ENCODE measurements at places on chromosomes 4 and X.

DNA sequence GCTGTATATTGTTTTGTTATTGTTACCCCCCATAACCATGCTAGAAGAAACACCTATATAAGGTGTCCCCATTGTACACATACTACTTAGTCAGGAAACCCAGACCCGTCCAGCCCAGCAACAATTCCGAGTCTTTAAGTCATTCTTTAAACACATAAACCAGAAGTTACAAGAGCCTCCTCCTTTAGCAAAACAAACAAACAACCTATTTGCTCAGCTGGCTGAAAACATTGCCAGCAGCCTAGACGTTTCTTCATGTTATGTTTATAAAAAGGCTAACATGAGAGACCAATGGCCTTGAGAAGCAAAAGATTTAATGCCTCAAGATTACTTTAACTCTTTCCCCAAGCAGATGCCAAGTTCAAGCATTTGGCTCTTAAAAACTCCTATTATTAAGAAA, 1.4 kb downstream of the ACOX3 start:
- DNase-seq, result no peak

GRCh38 chr4:156939139-156939538, 32.5 kb downstream of the PDGFC start:
- no peak for DNase-seq

DNA sequence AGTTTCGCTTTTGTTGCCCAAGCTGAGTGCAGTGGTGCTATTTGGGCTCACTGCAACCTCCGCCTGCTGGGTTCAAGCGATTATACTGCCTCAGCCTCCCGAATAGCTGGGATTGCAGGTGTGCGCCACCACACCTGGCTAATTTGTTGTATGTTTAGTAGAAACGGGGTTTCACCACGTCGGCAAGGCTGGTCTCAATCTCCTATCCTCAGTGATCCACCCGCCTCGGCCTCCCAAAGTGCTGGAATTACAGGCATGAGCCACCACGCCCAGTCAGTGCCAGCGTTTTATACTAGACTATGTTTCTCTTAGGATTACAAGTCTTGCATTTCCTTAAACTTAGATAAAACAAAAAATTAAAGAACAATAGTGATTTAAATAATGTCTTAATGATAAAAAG, 13.0 kb downstream of the KLF3 start:
- DNase-seq, result no peak

DNA sequence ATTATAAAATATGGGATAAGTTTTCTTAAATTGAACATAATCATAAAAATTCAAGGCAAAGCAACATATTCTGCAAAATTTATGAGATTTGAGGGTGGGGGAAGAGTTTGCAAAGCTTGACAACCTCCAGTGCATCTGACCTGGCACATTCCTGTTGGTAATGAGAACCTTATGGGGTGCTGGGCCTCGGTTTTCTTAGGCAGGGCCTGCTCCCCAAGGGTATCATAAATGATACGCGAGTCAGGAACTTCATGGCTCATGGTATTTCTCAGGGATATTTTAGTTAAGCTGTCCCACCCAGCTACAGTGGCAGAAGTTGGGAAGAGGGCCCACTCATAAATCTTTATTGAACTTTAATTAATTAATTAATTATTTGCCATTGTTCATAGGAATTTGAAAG, 13.2 kb downstream of the AFF2 start:
- no peak for DNase-seq

DNA sequence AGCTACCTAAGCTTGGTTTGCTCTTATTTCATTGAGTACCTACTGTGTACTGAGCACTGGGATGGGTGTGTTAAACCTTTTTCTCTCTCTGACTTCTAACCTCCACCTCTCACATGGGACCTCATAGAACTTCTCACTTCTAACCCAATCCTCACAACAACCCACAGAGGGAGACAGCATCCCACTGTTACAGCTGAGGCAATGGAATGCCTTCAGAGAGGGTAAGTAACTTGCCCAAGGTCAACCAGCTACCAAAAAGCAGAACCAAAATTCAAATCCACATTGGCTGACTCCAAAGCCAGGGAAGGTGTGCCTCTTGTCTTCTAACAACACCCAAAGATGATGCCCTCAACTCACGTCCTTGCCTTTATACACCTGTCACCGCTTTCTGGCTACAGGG, 5.4 kb downstream of the SEL1L3 start:
- no peak for DNase-seq

DNA sequence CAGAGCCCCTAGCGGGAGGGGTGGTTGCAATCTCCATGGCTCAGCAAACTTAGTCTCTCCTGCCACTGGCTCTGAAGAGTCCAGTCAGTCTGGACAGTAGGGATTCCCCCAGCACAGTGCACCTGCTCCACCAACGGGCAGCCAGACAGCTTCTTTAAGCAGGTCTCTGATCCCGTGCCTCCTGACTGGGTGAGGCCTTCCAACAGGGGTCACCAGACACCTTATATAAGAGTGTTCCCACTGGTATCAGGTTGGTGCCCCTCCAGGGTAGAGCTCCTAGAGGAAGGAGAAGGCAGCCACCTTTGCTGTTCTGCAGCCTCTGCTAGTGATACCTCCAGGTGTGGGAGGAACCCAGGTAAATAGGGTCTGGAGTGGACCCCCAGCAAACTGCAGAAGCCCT, 1393.4 kb downstream of the STIM2 start:
- DNase-seq, result no peak

DNA sequence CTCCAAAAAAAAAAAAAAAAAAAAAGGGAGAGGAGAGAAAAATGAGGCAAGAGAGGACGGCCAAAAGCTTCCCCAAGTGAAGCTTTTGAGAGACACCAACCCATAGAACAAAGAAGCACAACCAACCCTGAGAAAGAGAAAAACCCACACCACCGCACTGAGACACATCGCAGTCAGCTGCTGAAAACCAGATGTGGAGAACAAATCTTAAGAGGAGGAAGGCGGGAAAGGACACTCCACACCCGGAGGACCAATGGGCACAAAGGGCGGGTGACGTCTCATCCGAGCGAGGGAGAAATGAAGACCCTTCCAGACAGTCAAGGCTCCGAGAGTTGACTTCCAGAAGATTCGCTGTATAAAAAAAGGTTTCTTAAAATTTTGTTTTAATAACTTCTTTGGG, 112.1 kb downstream of the AFAP1 start:
- no peak for DNase-seq

DNA sequence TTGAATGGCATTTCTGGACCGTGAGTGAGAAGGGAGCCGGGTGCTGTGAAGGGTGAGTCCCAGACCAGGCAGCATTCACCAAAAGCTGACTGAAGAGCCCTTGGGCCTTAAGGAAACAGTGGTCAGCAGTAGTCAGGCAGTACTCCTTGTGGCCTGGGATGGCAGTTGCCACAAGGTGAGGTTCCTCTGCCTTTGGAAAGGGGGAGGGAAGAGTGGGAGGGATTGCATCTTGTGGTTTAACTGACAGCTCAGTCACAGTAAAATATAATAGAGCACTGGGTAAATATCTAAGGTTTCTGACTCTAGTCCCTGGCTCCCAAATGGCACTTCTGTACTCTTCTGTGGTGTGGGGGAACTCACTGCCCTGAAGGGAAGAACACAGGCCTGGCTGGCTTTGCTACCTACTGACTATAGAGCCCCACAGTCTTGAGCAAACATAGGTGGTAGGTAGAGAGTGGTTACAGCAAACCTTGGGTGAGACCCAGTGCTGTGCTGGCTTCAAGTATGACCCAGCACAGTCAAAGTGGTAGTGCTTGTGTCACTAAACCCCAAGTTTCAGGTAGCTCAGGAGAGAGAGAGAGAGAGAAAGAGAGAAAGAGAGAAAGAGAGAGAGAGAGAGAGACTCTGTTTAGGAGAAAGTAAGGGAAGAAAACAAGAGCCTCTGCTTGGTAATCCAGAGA, 154.2 kb downstream of the TEX11 start:
- DNase-seq, result no peak

DNA sequence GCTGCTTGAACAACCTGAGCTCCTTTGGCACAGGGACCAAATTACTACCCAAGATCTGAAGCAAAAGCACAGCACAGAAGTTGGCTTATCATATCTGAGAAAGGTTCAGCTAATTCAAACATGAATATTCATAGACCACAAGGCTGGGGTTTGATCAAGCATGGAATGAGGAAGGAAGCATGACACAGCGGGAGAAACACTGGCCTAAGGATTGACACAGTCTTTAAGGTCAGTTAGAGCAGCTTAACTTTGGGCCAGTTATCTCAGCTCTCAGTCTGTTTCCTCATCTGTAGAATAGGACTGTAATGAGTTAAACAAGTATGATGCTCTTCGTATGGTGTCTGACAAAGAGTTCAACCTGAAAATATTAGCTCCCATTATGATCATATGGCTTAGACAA, 88.5 kb upstream of the CBR4 start:
- DNase-seq, result peak; percentile 58

DNA sequence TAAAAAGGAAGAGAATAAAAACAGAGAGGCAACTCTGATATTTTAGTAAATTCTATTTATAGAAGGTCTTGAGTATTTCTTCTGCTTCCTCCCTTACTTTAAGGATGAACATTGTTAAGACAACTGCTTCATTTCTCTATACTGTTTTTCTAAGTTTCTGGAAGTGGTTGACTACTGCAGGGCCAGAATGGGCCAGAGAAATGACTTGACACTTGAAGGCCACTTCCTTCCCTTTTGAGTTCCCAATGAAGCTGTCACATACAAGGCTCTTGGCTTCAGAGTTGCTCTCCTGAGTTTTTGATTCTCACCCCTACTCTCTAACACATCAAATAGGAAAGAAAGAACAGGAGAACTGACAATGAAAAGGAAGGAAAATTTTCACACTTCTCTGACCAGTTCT, 37.6 kb downstream of the PKD2 start:
- DNase-seq, result no peak

GRCh38 chrX:69238114-69238886, 73.0 kb upstream of the PJA1 start:
- DNase-seq, result peak; percentile 24

DNA sequence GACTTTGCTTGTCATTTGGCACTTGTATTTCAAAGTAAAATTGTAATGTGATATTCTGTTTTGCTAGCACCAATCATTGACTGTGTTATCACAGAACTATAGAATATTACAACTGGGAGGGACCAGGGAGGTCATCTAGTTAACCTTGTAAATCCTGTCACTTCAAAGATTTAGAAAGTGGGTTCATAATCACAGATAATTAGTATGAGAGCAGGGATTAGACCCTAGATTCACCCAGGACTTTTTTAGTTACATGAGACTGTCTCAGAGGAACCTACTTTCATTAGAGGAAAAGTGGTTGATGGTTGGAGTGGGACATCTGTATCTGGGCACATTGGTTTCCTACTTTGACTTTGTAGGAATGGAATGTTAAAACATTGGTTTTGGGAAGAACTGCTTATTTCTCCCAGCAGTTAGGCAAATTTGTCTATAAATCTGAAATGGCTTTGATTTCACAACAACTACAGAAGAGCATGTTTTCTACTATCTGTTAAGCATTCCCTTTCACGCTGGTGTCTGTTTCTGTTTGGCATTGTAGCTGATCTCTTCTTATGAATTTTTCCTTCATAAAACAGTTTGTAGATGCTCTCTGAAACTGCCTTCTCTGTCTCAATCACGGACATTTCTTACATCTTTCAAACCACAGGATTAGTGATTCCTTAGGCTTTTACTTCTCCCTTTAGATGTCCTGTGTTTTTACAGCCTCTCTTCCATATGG, 144.1 kb downstream of the DIPK2B start:
- DNase-seq, result peak; percentile 20

DNA sequence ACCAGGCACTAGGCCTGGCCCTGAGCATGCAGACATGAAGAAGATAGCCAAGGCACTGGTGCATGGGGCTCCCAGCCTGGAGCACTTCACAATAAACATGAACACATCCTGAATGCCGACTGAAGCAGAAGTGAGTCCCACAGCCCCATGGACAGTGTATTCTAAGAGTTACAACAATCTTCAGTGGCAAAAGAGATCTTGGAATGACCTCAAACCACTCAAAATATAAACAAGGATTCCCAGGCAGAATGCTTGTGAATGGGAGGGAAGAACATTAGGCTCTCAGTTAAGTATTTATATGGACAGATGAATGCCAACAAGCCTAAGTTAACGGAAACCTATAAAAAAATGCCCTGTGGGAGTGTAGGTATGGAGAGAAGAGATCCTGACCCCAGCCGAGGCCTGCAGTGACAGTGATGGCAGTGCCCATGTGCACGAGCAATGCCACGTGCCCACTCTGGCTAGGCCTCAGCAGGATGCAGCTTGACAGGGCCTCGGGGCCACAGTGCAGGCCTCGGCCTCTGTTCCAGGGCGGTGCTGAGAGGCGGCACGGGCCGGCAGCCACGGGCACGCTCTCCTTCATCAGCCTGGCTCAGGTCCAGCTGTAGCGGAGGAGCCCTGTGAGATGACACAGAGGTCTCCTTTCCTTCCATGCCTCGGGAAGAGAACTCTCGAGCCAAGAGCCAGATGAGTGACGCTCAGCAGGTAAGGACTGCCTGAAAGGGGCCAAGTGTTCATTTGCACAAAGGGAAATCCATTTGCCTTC, 49.2 kb downstream of the IRF2 start:
- peak; percentile 62 for DNase-seq

DNA sequence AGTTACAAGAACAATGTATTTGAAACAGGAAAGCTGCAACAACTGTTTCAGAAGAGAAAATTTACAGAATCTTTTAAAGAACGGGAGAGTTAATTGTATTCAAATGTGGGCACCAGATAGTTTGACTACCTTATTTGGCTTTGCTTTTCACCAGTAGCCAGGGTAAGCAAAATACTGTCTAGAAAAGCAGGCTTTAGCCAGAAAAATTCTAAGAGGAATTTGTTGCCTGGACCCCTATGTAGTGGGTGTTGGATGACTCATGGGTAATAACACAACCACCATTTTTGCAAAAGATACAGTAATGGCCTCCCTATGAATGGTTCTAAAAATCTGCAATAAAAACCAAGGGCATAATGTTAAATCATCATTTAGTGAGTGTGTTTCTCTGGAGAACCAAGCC, 233.4 kb upstream of the ANXA3 start:
- DNase-seq, result peak; percentile 21

- no peak for DNase-seq
Observed at GRCh38 chr4:184590196-184590595, 59.1 kb downstream of the CASP3 start.

- no peak for DNase-seq
Observed at GRCh38 chr4:95122001-95122400, 364.2 kb downstream of the BMPR1B start.
